ENCODE measurements at places on chromosomes 7 and 10. TPM values are rescaled to one million over a fixed set of nuclear protein-coding genes. Genes with fewer than 3 reads are reported as not detected.
A peak's percentile ranks its signal among the peaks of the same experiment; 100 is the strongest.

Gene PAX4
- total RNA-seq = not detected

Gene POLL
- total RNA-seq = 23.4 TPM

Gene PILRB
- 45.9 TPM for total RNA-seq

Gene OPALIN
- not detected for total RNA-seq

Gene GBX1
- not detected for total RNA-seq

Gene MARVELD1
- total RNA-seq = 21.0 TPM

Gene TAS2R60
- total RNA-seq = 1.2 TPM

Gene PSMC2
- 114 TPM for total RNA-seq

Gene LSM5
- total RNA-seq = 26.0 TPM

Gene FKBP6
- not detected for total RNA-seq

Gene CREB5
- total RNA-seq = 8.3 TPM

Gene SUN3
- not detected for total RNA-seq

Gene GRM3
- total RNA-seq = not detected

Gene FRMPD2
- 38.6 TPM for total RNA-seq

Gene THAP5
- total RNA-seq = 8.2 TPM

Gene RSPH10B2
- total RNA-seq = 9.4 TPM

Gene MYL10
- not detected for total RNA-seq

Gene HERPUD2
- total RNA-seq = 30.4 TPM

Gene ZNF775
- 3.0 TPM for total RNA-seq

Gene HK1
- total RNA-seq = 91.2 TPM

DNA sequence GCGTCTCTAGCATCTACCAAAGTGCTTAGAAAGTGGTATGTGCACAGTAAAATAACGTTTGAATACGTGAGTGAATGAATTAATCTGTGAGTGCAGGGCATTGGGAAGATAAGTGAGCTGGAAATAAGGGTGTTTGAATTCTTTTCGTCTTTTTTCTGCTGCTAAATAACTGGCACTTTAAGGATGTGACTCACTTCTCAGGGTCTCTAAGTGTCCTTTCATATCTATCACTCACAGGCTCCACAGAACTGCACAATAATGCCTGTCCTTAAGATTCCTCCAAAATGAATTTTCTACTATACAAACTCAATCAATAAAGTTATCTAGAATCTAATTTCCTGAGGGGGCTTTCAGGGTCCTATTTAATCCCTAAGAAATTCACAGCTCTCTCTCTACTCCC is 3.2 kb upstream of the DGKB start:
- no peak for DNase-seq
- H3K4me3 ChIP-seq = no peak overlapping the region
- no peaks in the 10 kb centered on the region for H3K36me3 ChIP-seq
- no peaks in the 10 kb centered on the region for H3K4me1 ChIP-seq
- H3K27me3 ChIP-seq = no peaks in the 10 kb centered on the region
- H3K27ac ChIP-seq = no peak overlapping the region

DNA sequence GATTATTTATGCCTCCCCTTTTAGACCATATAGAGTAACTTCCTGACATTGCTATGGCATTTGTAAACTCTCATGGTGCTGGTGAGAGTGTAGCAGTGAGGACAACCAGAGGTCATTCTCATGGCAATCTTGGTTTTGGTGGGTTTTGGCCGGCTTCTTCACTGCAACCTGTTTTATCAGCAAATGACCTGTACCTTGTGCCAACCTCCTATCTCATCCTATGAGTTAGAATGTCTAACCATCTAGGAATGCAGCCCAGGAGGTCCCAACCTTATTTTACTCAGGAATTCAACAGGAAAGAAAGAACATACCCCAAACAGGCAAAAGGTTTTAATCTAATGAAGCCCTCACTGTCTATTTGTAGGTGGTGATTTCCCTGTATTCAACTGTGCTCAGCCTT is 205.4 kb upstream of the YAE1 start:
- H3K27me3 ChIP-seq = no peaks in the 10 kb centered on the region
- no peaks in the 10 kb centered on the region for H3K36me3 ChIP-seq
- H3K4me3 ChIP-seq = no peak overlapping the region

DNA sequence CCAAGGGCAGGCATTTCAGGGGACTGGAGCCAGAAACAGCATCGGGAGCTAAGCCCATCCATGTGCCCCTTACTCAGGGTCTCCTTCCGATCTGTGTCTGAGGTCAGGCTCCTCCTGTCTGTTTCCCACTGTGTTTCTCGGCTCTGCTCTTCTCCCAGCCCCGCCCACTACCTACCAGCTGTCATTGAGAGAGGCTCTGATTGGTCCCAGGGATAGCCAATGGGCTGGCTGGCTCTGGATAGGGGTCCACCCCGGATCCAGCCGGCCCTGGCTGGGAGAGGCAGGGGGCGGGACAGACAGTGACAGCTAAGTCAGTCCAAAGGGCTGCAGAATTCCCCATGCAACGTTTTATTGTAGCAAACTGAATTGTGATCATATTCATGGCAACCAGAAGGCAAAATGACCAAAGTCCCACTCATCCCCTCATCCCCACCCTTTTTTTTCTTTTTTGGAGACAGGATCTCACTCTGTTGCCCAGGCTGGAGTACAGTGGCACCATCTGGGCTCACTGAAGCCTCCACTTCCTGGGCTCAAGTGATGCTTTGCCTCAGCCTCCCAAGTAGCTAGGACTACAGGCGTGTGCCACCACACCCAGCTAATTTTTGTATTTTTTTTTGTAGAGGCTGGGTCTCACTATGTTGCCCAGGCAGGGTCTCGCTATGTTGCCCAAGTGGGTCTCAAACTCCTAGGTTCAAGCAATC is 76.3 kb downstream of the CLIP2 start:
- peak; percentile 69 for DNase-seq
- no peaks in the 10 kb centered on the region for H3K4me1 ChIP-seq
- H3K27me3 ChIP-seq = no peaks in the 10 kb centered on the region
- no peak overlapping the region for H3K4me3 ChIP-seq

- no peak overlapping the region for H3K27ac ChIP-seq
- H3K4me3 ChIP-seq = no peak overlapping the region
- no peak for DNase-seq
- H3K36me3 ChIP-seq = no peaks in the 10 kb centered on the region
Observed at GRCh38 chr7:149063476-149063875, 27.0 kb downstream of the ZNF786 start.

- DNase-seq = no peak
- no peaks in the 10 kb centered on the region for H3K36me3 ChIP-seq
- no peak overlapping the region for H3K4me3 ChIP-seq
- no peak overlapping the region for H3K27ac ChIP-seq
- no peaks in the 10 kb centered on the region for H3K4me1 ChIP-seq
Observed at GRCh38 chr10:129725482-129725881, 238.6 kb downstream of the EBF3 start.

GRCh38 chr10:116691635-116692034 is 50.7 kb downstream of the HSPA12A start:
- no peak for DNase-seq
- peaks cover 8% of the 10 kb centered on the region for H3K4me1 ChIP-seq
- no peaks in the 10 kb centered on the region for H3K27me3 ChIP-seq
- no peak overlapping the region for H3K27ac ChIP-seq
- H3K4me3 ChIP-seq = no peak overlapping the region

DNA sequence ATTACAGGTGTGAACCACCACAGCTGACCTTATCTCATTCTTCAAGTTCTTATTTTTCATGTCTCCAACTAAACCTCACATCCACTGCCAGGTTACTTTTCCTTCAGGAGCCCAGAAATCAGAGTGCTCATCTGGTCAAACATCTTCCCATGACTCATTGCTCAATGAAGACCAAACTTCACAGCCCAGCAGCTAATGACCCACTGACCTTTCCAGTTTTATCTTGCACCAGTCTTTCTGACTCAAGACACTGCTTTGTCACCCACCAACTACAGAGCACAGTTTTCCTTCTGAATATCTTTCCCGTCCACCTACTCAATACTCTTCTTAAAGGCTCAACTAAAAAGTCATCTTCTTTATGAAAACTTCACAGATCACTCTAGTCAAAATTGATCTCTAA is 245.1 kb downstream of the CHCHD3 start:
- no peak overlapping the region for H3K4me3 ChIP-seq
- no peak overlapping the region for H3K27ac ChIP-seq
- no peak for DNase-seq
- H3K27me3 ChIP-seq = no peaks in the 10 kb centered on the region
- H3K36me3 ChIP-seq = no peaks in the 10 kb centered on the region

- H3K4me3 ChIP-seq = peak within 1 kb of the TSS; percentile 85
- peak; percentile 94 for DNase-seq
- H3K36me3 ChIP-seq = no peaks in the 10 kb centered on the region
- H3K4me1 ChIP-seq = peaks cover 28% of the 10 kb centered on the region
Observed at GRCh38 chr7:37448636-37449361, at the start of gene ELMO1. TSS of gene ELMO1 (minus strand) at chr7:37448864. CDS start at chr7:37342690, 106,174 bp downstream.

GRCh38 chr10:101110856-101111523 is 20.1 kb upstream of the TLX1 start:
- no peak overlapping the region for H3K4me3 ChIP-seq
- H3K4me1 ChIP-seq = no peaks in the 10 kb centered on the region
- DNase-seq = no peak
- no peaks in the 10 kb centered on the region for H3K36me3 ChIP-seq

GRCh38 chr10:72893136-72893798 is at the start of gene OIT3:
TSS of gene OIT3 (plus strand) at chr10:72893739. CDS start at chr10:72893799, 60 bp downstream.
- DNase-seq = no peak
- peaks cover under 1% of the 10 kb centered on the region for H3K36me3 ChIP-seq
- no peaks in the 10 kb centered on the region for H3K27me3 ChIP-seq
- no peaks in the 10 kb centered on the region for H3K4me1 ChIP-seq
- H3K27ac ChIP-seq = no peak within 1 kb of the TSS

- H3K4me3 ChIP-seq = peak overlapping the region; percentile 14
- DNase-seq = no peak
- peak overlapping the region; percentile 96 for H3K27ac ChIP-seq
- H3K36me3 ChIP-seq = no peaks in the 10 kb centered on the region
Observed at GRCh38 chr10:119211176-119211575, 3.8 kb downstream of the GRK5 start.

- no peak overlapping the region for H3K4me3 ChIP-seq
- H3K27me3 ChIP-seq = no peaks in the 10 kb centered on the region
- no peak overlapping the region for H3K27ac ChIP-seq
- DNase-seq = no peak
Observed at GRCh38 chr7:71739520-71740173, 607.7 kb downstream of the GALNT17 start.

DNA sequence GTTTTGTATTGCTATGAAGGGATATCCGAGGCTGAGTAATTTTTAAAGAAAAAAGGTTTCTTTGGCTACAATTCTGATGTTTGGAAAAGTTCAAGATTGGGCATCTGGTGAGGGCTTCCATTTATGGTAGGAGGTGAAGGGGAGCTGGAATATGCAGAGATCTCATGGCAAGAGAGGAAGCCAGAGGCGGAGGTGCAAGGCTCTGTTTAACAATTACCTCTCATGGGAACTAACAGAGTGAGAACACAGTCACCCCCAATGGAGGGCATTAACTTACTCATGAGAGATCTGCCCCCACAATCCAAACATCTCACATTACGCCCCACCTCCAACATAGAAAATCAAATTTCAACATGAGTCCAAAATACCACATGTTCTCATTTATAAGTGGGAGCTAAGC is 62.0 kb downstream of the AKR1D1 start:
- H3K36me3 ChIP-seq = no peaks in the 10 kb centered on the region
- no peaks in the 10 kb centered on the region for H3K4me1 ChIP-seq
- DNase-seq = no peak
- H3K27ac ChIP-seq = no peak overlapping the region

DNA sequence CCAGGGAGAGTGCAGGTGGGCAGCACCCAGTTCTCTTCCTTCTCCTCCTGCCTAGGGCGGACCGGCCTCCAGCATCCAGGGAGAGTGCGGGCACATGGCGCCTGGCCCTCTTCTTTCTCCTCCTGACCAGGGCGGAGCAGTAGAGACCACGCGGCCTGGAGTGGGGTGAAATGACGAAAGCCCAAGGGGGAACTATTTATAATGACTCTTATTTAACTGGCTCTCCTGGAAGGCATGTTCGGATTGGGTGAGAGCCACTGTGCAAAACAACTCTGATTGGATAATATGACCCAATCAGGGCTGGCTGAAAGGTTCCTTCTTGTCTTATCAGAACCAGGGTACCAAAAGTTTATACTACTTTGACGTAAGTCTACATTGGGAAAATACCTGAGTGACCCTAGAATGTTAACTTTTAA is 63.1 kb downstream of the ZNF37A start:
- no peak for DNase-seq
- H3K27ac ChIP-seq = no peak overlapping the region
- H3K4me1 ChIP-seq = no peaks in the 10 kb centered on the region
- no peak overlapping the region for H3K4me3 ChIP-seq

DNA sequence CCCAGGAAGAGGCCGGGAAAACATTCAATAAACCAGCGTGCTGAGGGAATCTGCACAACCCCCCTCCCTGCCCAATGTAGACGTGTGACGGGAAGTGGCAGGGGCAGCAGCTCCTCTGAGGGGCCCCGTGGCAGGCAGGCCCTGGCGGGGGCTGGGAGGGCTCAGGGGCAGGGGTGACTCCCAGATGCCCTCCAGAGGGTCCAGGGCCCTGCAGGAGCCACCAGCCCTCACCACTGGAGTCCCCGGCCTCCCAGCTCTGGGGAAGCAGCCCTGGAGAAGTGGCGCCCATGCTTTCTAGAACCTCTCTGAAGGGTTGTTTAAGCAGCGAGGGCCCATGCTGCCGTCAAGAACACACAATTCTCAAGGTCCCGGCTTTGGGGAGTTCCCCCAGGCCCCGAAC is 8.4 kb upstream of the GPER1 start:
- no peaks in the 10 kb centered on the region for H3K27me3 ChIP-seq
- H3K36me3 ChIP-seq = no peaks in the 10 kb centered on the region
- no peak overlapping the region for H3K4me3 ChIP-seq
- H3K27ac ChIP-seq = no peak overlapping the region

GRCh38 chr7:30252885-30253795 is 31.3 kb upstream of the ZNRF2 start:
- no peaks in the 10 kb centered on the region for H3K36me3 ChIP-seq
- DNase-seq = no peak
- H3K27me3 ChIP-seq = no peaks in the 10 kb centered on the region
- no peak overlapping the region for H3K4me3 ChIP-seq
- peak overlapping the region; percentile 52 for H3K27ac ChIP-seq

- no peaks in the 10 kb centered on the region for H3K36me3 ChIP-seq
- peak overlapping the region; percentile 73 for H3K27ac ChIP-seq
- no peak overlapping the region for H3K4me3 ChIP-seq
- DNase-seq = no peak
- peaks cover 13% of the 10 kb centered on the region for H3K4me1 ChIP-seq
Observed at GRCh38 chr10:95840121-95840520, 67.7 kb upstream of the CC2D2B start.

GRCh38 chr10:67733511-67733910 is 37.5 kb upstream of the CTNNA3 start:
- H3K36me3 ChIP-seq = no peaks in the 10 kb centered on the region
- H3K27me3 ChIP-seq = no peaks in the 10 kb centered on the region
- no peak overlapping the region for H3K4me3 ChIP-seq
- H3K27ac ChIP-seq = no peak overlapping the region

GRCh38 chr7:152392254-152392653 is 43.5 kb downstream of the KMT2C start:
- DNase-seq = no peak
- H3K36me3 ChIP-seq = no peaks in the 10 kb centered on the region
- H3K4me3 ChIP-seq = no peak overlapping the region
- H3K27me3 ChIP-seq = no peaks in the 10 kb centered on the region
- no peak overlapping the region for H3K27ac ChIP-seq
- H3K4me1 ChIP-seq = peaks cover 24% of the 10 kb centered on the region
